KG1 (cell line): ENCODE measurements at places on chromosomes 1 and 21.
A peak's percentile ranks its signal among the peaks of the same experiment; 100 is the strongest.

GRCh38 chr1:20035114-20035513, 34.9 kb upstream of the PLA2G5 start:
- DNase-seq: no peak

GRCh38 chr1:200530623-200531261, 89.8 kb downstream of the KIF14 start:
- DNase-seq: no peak

- DNase-seq: no peak
Measured at GRCh38 chr1:101073836-101074235, 48.3 kb upstream of the DPH5 start.

GRCh38 chr1:41019353-41019745, 2.2 kb downstream of the SLFNL1 start:
- DNase-seq: no peak

- DNase-seq: no peak
Measured at GRCh38 chr21:35036465-35037383, 12.4 kb downstream of the RUNX1 start.

GRCh38 chr1:224544346-224545110, 71.6 kb upstream of the CNIH3 start:
- DNase-seq: no peak

- DNase-seq: peak; percentile 43
Measured at GRCh38 chr1:117758444-117759316, 152.8 kb downstream of the TENT5C start.

DNA sequence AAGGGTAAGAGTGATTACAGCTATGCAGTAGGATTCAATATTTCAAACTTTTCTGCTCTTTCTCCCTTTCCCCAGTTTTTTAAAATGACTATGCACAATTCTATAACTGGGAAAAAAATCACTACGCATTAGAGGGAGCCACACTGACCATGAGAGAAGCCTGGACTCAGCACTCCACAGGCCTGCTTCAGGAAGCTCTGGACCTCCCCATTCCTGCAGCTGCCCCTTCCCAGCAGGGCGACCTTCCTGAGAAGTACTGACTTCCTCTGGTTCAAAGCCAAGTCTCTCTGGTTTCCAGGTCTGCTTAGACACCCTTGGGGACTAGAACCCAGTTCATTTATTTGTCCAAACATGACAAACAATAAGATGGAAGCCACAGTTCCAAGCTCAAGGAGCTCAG, 42.0 kb upstream of the CLSTN1 start:
- no peak for DNase-seq

DNA sequence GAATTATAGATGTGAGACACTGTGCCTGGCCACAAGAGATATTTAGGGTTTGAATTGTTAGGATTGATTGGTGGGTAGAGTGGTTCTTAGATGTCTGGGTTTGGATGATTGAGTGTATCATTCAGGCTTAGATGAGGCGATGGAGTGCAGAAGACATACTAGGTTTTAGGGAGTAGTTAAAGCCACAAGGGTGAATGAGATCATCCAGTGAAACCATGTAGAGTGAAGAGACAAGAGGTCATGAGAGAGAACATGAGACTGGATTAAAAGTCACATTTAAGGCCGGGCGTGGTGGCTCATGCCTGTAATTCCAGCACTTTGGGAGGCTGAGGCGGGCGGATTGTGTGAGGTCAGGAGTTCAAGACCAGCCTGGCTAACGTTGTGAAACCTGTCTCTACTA, 37.2 kb downstream of the ZFYVE9 start:
- no peak for DNase-seq

DNA sequence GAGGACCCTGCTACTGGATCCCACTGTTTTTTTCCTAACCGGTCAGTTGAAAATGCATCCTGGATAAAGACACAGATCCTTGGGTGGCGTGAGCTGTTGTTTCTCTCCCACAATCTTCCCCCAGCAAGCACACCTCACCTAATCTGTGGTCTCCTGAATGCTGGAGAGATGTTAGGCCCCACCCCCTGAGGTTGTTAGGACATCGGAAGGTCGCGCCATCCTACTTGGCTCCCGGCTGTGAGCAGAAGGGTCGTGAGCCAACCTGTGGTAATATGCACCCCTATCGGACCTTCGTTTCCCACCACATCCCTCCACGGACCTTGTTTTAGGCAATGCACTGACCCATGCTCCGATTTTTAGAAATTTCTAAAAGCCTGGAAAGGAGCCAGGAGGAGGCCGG, 89.9 kb upstream of the IPO9 start:
- DNase-seq: no peak

DNA sequence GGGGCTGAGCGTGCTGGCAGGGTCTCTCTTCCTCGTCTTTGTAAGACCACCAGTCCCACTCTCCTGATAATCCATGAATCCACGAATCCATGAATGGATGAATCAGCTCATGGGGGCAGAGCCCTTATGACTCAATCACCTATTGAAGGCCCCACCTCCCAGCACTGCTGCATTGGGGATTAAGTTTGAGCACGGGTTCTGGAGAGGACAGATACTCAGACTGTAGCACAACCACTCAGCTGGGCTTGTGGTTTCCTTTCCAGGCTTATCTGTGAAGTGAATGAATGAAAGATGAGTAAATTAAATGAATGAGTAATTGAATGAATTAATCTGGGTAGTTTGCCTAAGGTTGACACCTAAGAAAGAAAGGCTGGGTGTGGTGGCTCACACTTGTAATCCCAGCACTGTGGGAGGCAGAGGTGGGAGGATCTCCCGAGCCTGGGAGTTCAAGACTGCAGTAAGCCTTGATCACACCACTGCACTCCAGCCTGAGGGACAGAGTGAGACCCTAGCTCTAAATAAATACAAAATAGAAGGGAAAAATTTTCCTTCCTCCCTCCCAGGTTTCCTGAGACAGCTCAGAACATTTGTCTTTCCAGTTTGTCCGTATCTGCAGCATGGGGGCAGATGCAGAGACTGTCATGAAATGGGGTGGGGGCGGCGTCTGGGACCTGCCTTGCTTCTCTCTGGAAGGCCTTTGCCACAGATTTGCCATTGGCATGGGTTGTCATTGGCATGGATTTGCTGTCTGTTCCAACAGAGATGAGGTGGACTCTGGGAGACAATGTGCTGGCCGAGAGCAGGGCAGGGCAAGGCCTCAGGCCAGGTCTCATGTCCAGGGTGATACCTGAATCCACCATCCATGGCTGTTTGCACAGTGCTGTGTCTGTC, 187.7 kb upstream of the C1orf174 start:
- DNase-seq: no peak

- DNase-seq: no peak
Measured at GRCh38 chr1:147080671-147081394, 91.4 kb downstream of the PRKAB2 start.

GRCh38 chr1:116666187-116667077, 1.1 kb downstream of the IGSF3 start:
- DNase-seq: no peak

GRCh38 chr1:64882574-64883255, 83.6 kb downstream of the JAK1 start:
- no peak for DNase-seq
